ENCODE measurements at places on chromosomes 3 and 15.

- DNase-seq, result no peak
Observed at GRCh38 chr3:132569153-132569552, 27.9 kb upstream of the ACKR4 start.

DNA sequence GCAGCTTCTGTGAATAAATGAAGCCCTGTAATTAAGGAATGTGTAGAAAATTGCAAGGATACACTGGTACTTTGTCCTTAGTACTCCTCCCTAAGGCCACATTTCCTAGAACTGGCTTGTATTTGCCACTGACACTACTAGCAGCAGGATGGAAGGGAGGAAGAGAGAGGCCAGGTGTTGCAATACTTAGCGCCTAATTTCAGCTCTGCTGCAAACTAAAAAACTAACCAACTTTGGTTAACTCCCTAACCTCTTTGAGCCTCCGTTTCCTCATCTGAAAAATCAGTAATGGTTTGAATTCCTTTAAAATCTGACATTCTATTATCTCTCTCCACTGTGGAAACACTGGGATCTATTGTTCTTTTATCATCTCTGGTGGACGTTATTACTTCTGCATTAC, 257.0 kb downstream of the SV2B start:
- no peak for DNase-seq

DNA sequence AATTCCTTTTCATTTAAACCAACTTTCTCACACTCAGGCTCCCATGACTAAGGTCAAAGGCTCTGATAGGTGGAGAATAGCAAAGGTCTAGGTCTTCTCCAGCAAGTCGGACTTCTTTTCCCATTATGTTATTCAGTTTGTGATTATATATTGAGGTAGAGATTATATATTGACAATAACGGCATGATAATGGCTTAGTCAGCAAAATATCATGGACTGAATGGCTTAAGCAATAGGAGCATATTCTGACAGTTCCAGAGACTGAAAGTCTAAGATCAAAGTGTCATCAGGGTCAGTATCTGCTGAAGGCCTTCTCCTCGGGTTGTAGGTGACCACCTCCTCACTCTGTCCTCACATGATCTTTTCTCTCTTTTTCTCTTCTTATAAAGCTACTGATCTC, 1251.4 kb downstream of the ROBO1 start:
- DNase-seq, result no peak

GRCh38 chr15:48577469-48577868, 68.0 kb downstream of the FBN1 start:
- DNase-seq, result no peak

GRCh38 chr3:50153782-50154475, 1.2 kb upstream of the SEMA3F start:
- no peak for DNase-seq
